ENCODE measurements at places on chromosomes 4 and X.

DNA sequence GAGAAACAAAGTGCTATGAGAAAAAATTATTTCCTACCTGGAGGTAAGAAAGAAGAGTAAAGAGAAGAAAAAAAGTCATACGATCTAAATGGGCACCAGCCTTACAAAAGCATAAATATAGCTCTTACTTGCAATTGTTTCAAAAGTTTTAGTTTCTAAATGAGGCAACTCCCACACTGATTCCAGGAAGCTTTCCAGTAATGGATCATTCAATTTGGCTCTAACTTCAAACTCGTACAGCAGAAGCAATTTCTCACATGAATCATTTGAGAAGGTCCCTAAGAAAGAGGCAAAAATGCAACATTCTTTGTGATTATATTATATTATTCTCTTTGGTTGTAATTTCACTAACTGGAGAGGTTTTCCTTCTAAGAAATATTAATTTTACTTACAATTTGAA lies 109.9 kb downstream of the DLG3 start:
- no peak for DNase-seq

DNA sequence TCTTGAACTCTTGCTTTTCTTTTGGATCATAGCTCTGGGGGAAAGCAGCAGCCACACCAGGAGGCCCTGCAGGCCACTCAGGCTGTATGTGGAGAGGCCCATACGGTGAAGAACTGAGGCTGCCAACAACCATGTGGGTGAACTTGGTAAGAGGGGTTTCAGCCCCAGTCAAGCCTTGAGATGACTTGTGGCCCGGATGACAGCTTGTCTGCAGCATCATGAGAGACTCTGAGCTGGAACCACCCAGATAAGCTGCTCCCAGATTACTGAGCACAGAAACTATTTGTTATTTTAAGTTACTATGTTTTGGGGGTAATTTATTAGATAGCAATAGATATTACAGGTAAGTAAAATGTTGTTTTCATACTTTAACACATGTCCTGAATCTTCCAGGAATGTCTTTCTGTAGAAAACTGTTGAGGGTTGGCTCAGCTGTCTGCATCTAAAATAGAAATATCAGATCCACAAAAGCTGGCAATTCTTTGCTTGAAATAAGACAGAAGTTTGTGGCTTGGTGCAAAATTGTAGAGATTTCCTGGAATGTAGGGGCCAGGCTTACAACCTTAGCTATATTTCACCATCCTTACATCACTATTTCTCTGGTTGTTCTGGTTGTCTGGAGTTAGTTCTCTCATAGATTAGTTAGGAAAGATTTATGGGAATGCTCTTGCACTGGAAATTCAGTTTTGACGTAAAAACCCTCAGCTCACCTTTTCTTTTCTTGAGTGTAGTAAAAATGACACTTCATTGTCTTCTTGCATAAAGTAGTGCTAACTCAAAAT lies 272.1 kb downstream of the RAPGEF2 start:
- no peak for DNase-seq

DNA sequence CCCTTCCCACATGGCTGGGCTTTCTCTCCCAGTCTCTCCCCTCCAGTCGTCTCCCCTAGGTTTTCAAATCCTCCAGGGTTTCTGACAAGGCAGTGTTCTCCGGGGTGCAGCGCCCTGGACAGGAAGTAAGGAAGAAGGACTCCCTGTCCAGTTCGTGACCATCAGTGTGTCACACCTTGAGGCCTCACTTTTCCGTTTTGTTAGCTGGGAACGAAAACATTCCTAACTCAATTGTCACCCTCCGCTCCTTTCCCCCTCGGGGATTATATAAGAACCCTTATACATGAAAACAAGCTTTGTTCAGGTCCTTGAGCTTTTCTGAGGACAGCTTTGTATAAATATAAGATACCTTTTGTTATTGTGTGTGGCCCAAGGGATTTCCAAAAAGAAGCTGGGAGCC lies 92.1 kb downstream of the KDR start:
- no peak for DNase-seq

DNA sequence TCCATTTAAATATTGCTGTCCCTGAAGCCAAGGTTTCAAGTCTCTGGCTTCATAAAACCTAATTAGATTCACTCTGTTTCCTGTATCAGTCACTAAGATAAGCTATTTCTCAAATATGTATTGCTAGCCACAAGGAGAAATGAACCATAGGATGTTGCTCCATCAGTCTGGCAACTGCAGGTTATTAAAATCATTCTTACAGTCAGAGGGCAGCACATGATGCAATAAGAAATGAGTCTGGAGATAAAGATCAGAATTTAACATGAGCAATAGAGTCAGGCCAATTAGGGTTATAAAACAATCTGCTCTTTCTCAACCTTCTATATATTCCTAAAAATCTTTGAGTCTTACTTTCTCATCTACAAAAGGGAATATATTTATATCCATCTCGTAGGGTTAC lies 7.2 kb downstream of the PRKG2 start:
- no peak for DNase-seq

GRCh38 chr4:54717694-54718093 lies 59.9 kb downstream of the KIT start:
- no peak for DNase-seq

DNA sequence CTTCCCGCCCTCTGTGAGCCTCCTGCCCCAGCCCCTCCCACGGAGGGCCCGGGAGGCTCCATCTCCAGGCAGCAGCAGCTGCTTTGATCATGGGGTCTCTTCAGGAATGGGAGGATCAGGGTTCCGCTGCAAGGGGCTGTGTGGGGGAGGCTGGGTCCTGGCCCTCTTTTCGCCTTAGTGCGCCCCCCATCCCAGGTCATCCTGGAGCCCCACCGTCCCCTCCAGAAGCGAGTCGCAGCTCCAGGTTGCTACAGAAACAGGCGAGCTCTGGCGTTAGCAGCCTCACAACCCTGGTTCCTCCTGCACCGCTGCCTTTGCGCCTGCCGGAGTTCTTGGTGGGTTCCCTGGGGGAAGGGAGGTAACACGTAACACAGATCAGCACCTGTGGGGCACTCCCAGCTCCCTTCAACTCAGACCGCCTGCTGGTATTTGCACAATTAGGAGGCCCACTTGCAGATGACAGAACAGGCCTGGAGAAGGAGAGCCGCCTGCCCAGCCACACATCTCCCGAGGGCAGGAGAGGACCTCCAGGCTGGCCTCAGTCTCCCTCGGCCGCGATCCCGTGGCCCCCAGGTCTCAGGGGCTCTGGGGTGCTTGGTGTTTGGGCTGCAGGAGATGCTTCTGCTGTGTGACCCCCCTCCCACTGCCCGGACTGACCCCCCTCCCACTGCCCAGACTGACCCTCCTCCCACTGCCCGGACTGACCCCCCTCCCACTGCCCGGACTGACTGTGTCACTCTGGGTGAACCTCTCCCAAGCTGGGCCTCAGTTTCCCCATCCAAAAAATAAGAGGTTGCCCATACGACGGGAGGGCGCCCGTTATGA lies 64.2 kb upstream of the ADRA2C start:
- DNase-seq, result no peak

DNA sequence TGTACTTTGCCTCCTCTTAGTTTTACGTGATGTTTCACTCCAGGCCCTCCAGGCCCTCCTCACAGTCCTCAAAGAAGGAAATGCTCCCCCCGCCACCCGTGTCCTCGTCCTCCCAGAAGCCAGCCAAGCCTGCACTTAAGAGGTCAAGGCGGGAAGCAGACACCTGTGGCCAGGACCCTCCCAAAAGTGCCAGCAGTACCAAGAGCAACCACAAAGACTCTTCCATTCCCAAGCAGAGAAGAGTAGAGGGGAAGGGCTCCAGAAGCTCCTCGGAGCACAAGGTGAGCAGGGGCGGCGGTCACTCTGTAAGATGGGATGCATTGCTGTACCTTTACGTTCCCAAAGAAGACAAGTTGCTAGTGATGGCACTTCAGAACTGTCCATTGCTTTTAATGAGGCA lies 94.4 kb downstream of the KLHL8 start:
- DNase-seq, result no peak

GRCh38 chr4:134773497-134774000 lies 572.0 kb upstream of the PABPC4L start:
- DNase-seq, result no peak

GRCh38 chr4:145480257-145480656 lies 1.4 kb upstream of the SMAD1 start:
- DNase-seq, result no peak

DNA sequence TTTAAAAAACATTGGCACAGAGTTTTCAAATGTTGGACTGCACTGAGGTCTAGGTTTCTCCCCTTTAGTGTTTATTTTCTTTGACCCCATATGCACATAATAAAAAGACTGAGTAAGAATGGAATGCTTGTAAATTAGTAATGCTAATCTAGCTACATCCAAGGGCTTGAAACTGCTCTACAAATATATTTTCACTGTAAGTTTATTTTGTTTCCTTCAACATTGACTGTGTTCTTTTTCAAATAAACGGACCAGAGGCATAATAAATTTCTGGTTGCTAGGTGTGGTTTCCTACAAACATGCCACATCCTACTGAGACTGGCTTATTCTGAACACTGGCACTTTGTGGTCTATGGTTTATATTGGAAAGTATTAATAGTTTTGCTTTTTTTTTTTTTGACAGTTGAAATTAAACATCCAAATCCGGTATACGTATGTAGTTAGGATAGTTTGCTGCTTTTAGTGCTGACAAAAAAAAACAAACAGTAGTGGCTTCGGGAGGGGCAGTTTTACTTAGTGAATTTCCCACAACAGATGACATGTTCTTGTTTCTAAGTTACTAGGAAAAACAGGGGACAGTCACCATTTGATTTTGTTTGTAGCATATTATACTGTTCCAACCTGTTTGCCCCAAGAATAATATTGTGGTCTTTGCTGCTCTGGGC lies 13.2 kb downstream of the CA5B start:
- no peak for DNase-seq

GRCh38 chrX:63285375-63285774 lies 65.8 kb downstream of the SPIN4 start:
- no peak for DNase-seq

GRCh38 chr4:78645853-78646757 lies 94.5 kb downstream of the ANXA3 start:
- DNase-seq, result no peak

GRCh38 chrX:26851981-26852380 lies 611.2 kb downstream of the PPP4R3C start:
- no peak for DNase-seq

DNA sequence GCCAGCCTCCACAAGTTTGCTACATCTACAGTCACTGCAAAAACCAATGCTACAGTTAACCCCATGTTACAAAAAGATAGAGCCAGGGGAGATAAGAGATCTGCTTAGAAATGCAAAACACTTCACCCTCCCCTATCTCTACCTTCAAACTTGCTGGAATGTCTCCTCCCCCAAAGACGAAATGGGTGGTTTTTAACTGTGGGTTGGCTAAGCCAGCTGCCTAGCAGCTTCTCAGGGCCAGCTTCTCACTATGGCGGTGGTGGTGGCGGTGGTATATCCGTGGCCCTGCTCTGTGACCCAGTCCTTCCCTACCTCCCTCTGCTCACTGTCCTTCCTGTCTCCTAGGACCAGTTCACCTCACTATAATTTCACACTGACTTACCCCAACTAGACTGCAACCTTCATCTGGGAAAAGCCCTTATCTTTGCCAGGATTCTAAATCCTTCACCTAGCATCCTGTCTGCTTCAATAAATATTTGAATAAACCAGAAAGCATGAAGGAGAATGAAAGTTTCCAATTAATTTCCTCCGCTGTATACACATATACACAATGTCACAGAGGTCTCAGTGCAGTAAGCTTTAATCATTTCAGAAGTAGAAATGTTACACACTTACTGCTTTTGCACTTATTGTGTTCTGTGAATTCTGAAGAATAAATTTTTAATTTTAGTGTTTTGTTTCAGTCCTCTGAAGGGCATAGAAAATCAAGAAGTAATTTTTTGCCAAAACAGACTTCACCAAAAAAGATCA lies 46.3 kb downstream of the SH3KBP1 start:
- peak; percentile 57 for DNase-seq

- DNase-seq, result no peak
Measured at GRCh38 chr4:147822128-147822527, 90.2 kb downstream of the ARHGAP10 start.

- DNase-seq, result no peak
Measured at GRCh38 chr4:43132010-43132582, 239.6 kb downstream of the GRXCR1 start.

DNA sequence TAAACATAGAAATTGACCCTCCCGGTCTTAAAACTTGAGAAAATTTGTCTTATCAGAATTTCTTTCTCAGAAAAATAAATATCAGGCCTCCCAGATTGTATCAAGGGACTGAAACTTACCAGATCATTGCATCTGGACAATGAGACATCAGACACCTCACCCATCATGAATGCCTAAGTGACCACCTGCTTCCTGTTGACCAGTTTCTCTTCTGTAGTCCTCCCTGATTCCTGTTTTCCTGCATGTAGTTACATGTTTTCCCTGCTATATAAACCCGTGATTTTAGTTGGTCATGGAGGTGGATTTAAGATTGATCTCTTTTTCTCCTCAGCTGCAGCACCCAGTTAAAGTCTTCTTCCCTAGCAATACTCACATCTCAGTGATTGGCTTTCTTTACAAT lies 548.1 kb downstream of the PPP4R3C start:
- DNase-seq, result no peak

GRCh38 chr4:1203026-1203616 lies 30.7 kb upstream of the SPON2 start:
- DNase-seq, result peak; percentile 61

DNA sequence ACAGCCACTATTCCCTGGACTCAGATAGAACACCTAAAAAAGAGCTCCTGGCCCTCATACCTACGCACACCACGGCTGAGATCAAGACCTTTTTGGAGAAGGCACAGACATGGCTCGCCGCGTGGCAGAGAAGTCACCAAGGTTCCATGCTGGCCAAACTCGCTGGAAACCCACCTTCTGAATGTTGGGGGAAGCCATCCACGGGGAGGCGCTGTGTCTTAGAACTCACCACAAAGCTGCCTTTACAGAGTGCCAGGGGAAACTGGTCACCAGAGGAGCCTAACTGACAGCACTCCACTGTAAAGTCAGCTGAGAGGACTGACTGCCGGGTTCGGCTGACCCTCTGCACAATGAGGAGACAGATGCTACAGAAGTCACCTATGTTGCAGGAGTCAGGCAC lies 97.9 kb downstream of the NEUROG2 start:
- no peak for DNase-seq

DNA sequence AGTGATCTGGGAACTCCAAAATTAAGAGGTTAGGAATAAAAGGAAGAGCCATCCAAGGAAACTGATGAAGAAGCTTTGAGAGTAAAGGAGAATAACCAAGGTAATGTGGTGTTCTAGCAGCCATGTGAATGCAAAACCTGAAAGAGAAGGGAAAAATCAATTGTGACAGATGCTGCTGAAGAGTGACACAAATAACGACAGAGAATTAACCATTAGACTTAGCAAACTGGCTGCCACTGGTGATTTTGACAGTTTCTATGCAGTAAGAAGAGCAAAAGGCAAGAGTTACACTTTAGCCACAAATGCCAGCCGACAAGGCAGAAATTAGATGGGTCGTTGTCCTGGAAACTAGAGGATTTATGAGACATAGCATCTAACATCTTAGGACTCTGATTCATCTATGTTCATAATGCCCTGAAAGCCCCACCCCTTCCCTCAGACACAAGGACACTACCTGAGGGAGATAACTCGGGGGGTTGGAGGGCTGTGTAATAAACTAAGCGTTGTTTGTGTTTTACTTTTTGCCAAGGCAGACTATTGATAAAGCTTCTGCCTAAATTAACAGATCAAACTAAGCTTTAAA lies 13.0 kb upstream of the TMEM144 start:
- no peak for DNase-seq

- DNase-seq, result no peak
Measured at GRCh38 chr4:56703378-56703777, 22.3 kb upstream of the HOPX start.
